ENCODE measurements at places on chromosomes 12 and 14.

- DNase-seq, result no peak
Observed at GRCh38 chr14:70018230-70018629, 139.0 kb downstream of the SMOC1 start.

GRCh38 chr12:127650626-127651025, 616.3 kb upstream of the TMEM132C start:
- DNase-seq, result no peak

DNA sequence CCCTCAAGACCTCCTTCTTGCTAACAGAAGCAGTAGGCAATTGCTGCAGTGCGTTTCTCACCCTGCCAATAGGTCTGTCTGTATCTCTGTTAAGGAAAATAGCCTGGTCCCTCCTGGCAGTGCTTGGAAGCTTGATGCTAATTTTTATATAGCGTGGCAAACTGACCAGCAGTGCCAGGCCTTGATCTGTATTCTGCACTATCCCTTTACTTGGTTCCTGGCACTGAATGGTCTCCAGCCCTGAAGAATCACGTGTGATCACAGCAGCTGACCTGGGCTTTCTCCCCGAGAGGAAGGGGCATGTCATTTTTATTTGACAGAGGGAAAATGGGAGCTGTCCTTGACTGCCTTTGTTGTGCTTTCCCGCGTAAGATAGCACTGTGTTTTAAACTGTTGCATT, 48.7 kb upstream of the TRAF3 start:
- no peak for DNase-seq

GRCh38 chr14:24775950-24776349, 142.0 kb upstream of the GZMB start:
- DNase-seq, result no peak

- DNase-seq, result no peak
Observed at GRCh38 chr14:94560751-94561655, at the start of gene SERPINA4. Gene SERPINA4 (plus strand): TSS chr14:94561442. CDS start chr14:94563483, 2,041 bp downstream.

DNA sequence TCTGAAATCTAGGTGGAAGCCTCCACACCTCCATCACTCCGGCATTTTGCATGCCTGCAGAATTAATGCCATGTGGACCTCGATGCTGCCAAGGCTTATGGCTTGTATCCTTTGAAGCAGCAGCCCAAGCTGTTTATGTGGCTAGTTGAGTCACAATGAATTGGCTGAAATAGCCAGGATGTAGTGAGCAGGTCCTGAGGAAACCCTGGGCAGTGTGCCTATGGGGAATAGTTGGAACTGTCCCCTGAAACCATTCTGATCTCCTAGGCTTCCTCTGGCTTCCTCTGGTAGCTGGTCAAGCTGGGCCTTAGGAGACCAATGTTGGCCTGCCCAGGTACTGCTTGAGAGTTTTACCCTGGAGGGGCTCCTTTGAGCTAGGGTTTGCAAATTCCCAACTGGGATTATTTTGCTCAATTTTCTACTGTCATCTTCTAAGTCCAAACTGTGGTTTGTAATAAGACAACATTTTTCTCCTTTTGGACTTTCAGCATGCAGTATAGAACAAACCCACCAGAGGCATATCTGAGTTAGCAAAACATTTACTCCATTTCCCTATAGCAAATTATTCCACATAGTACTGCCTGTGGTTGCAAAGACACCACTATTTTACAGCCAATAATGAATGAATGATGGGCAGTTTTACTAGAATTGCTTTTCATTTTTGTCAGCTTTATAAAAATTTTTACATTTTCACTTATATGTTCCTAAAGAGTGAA, 85.1 kb upstream of the AMIGO2 start:
- no peak for DNase-seq

All from NCI-H510A (cell line).